Urinary bladder (tissue), 4 donors: ENCODE measurements at places on chromosomes 4 and X. TPM values are rescaled to one million over a fixed set of nuclear protein-coding genes. Genes with fewer than 3 reads are reported as not detected.

GALNTL6 gene
- 1.5 TPM for total RNA-seq

CT47B1 gene
- total RNA-seq, result not detected

STPG2 gene
- total RNA-seq, result 1.0 TPM

FAM241A gene
- total RNA-seq, result 4.7 TPM

IQSEC2 gene
- total RNA-seq, result 6.6 TPM

MAML3 gene
- 6.7 TPM for total RNA-seq

TMPRSS11B gene
- total RNA-seq, result not detected

C4orf51 gene
- total RNA-seq, result not detected
